T-helper 2 cell (primary cell): ENCODE measurements at places on chromosomes 5 and 9.
A peak's percentile ranks its signal among the peaks of the same experiment; 100 is the strongest.

DNA sequence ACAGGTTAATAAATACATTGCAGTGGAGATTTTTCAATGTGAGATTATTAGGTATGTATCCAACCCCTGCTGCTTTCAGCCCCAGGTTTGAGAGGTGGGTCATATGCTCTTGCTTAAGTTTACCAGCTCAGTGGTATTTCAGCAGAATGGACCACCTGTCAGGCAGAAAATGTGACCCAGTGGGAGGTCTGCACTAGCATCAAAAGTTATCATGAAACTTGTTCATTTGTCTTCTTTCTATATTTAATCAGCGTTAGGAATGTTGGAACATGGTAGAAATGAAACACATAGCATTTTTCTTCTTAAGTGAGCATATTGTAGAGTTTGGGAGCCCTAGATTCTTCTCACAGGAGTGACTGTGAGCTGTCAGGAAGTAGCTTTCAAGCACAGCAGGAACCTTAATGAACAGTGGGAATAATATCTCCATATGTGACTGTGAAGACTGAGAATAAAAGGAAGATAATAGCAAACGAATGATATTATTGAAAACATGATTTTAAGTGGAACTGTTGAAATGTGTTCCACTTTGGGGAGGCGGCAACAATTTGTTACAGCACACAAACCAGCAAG lies 596.9 kb upstream of the CDH6 start:
- DNase-seq = no peak

DNA sequence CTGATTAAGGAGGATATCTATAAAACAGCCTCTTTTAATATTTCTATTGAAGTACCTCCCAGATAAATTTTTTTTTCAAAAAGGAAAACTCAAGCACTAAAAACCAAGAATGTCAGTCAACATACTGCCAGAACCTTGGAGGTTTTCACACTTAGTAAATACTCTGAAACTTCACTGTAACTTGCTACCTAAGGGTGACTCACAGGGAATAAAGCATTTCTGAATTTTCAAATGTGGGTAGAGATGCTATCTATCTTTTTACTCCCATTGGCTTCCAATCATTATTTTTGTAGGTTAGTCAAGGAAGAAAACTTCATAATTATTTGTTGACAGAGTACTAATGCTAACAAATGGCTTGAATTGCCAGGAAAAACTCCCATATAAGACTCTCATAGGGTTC lies 46.1 kb downstream of the SLC25A46 start:
- DNase-seq = no peak

GRCh38 chr5:16552666-16553343 lies 64.0 kb downstream of the RETREG1 start:
- DNase-seq = peak; percentile 10

DNA sequence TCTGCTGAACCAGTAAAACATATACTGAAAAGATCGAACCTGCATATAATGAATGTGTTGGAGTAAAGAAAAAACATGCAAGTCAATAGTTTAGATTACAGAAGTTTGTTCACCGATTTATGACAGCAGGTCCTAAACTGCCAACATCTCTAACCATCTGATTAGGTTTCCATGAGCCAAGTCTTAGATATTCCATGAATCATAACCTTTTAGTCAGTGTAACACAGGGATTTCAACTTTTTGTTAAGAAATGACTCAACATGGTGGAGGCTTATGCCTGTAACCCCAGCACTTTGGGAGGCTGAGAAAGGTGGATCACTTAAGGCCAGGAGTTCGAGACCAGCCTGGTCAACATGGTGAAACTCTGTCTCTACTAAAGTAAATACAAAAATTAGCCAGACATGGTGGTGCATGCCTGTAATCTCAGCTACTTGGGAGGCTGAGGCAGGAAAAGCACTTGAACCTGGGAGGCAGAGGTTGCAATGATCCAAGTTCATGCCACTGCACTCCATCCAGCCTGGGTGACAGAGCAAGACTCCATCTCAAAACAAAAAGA lies 38.7 kb downstream of the APC start:
- DNase-seq = no peak

DNA sequence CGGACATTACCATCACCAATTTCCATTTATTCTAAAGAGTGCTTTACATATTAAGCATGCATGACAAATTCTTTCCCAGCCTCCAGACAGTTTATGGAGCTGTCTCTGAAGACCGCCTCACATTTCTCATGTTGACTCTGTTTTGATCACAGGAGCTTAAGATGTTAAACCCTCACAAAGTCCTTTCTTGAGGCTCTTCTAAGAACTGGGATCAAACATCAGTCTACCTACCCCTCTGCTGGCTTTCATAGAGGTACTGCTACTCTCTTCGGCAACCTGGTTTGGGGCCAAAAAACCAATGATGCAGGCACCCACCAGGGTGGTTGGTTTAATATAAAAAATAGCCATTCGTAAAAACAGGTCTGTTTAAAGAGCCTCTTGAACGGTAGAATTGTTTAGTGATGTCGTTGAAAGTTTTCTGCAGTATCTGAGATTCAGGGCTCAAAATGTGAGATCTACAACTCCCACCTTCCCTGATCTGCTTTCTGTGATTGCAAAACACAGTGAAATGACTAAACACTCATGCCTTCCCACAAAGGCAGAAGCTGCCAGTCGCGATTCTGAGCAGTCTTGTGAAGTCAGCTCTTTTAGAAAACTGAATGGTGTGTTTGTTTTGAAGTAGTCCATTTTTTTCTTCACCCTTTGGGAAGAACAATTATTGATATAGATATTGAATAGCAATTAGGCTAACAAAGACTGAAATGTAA lies 3.5 kb downstream of the RXFP3 start:
- no peak for DNase-seq

DNA sequence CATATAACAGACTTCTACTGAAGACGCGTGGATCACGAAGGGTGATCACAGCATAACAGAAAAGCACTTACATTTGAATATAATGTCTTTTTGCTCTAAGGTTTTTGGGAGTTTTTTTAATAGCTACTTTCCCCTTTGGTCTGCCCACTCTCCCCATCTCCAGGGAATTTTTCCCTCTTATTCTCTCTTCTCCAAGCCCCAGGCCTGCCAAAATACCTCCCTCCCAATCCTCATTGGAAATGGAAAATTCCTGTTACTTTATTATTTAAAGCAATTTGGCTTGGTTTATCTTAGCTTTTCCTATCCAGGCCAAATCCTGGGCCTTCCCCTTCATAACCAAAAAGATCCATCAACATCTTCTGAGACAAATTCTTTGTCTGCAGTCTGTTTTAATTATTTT lies 22.3 kb upstream of the SSBP2 start:
- DNase-seq = no peak

DNA sequence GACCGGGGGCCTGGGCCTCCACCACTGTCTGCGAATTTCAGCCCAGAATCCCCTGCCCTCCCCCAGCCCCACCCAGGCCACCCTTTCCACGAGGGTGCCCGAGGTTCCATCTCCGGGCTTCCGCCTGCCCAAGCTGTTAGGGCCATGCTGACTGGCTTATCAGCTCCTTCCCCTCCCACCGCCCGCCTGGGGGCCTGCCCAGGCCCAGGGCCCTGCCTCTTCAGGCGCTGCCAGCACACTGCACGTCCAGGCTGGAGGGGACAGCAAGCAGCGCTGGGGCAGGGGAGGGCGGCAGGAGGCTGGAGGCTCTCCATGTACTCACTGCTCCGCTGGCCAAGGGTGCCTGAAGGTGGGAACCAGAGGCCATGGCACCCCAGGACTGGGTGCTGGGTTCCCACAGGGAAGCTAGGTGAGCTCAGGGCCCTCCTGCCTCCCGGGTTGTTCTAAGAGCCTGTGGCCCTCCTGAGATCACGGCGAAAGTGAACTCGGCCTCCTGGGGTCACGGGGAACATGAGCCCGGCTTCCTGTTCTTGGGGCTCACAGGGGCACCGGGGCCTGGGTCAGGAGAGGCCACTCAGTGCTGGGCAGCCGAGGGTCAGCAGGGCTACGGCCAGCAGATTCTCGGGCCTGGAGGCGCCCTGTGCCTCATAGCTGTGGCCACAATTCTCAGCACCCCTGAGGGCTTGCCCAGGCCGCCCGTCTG lies 57.7 kb upstream of the EGFL7 start:
- DNase-seq = no peak

GRCh38 chr9:74361508-74361907 lies 135.6 kb upstream of the RORB start:
- DNase-seq = no peak

- DNase-seq = no peak
Measured at GRCh38 chr5:142977363-142978051, 207.3 kb downstream of the ARHGAP26 start.

GRCh38 chr5:4113426-4113825 lies 517.8 kb downstream of the IRX1 start:
- no peak for DNase-seq
